Adipose tissue (tissue), 3 donors: ENCODE measurements at places on chromosomes 11 and 22. TPM values are rescaled to one million over a fixed set of nuclear protein-coding genes. Genes with fewer than 3 reads are reported as not detected.

TRIM5 gene
- 7.7 TPM for polyA plus RNA-seq

MAP6 gene
- polyA plus RNA-seq = 1.3 TPM

SGSM1 gene
- polyA plus RNA-seq = 0.45 TPM

BTG4 gene
- polyA plus RNA-seq = not detected

OR4C11 gene
- polyA plus RNA-seq = not detected

CAVIN3 gene
- polyA plus RNA-seq = 94.6 TPM

AIP gene
- 58.1 TPM for polyA plus RNA-seq

LAYN gene
- 2.0 TPM for polyA plus RNA-seq

MUC5B gene
- 0.37 TPM for polyA plus RNA-seq

OR2AT4 gene
- not detected for polyA plus RNA-seq

TRIM6 gene
- polyA plus RNA-seq = 2.9 TPM

LSP1 gene
- polyA plus RNA-seq = 5.2 TPM

MRGPRE gene
- polyA plus RNA-seq = not detected

SAA1 gene
- polyA plus RNA-seq = 438 TPM

MMP7 gene
- polyA plus RNA-seq = not detected

CRYBB3 gene
- polyA plus RNA-seq = 0.17 TPM

CDC45 gene
- 0.12 TPM for polyA plus RNA-seq

MRGPRX3 gene
- polyA plus RNA-seq = not detected

RBM7 gene
- 11.8 TPM for polyA plus RNA-seq

OR8A1 gene
- not detected for polyA plus RNA-seq

IGSF22 gene
- 0.30 TPM for polyA plus RNA-seq

CRYBB2 gene
- 1.0 TPM for polyA plus RNA-seq

PAX6 gene
- 0.34 TPM for polyA plus RNA-seq

PGA4 gene
- polyA plus RNA-seq = 2.1 TPM

PI4KA gene
- polyA plus RNA-seq = 34.6 TPM

CECR2 gene
- polyA plus RNA-seq = 0.90 TPM

CTSW gene
- 0.26 TPM for polyA plus RNA-seq

PARVG gene
- 2.7 TPM for polyA plus RNA-seq

OR10W1 gene
- polyA plus RNA-seq = not detected

OR5M8 gene
- polyA plus RNA-seq = not detected

SLC25A45 gene
- polyA plus RNA-seq = 7.2 TPM

OR51F1 gene
- polyA plus RNA-seq = not detected

CARD18 gene
- polyA plus RNA-seq = not detected

LRRC4C gene
- 0.74 TPM for polyA plus RNA-seq

DLG2 gene
- 1.7 TPM for polyA plus RNA-seq

KCNJ11 gene
- 12.3 TPM for polyA plus RNA-seq

WNT11 gene
- polyA plus RNA-seq = 16.5 TPM

FXYD6 gene
- polyA plus RNA-seq = 15.5 TPM

B4GALNT4 gene
- 0.99 TPM for polyA plus RNA-seq

APOBEC3A gene
- polyA plus RNA-seq = 0.46 TPM

ADM2 gene
- 6.1 TPM for polyA plus RNA-seq

MCAT gene
- 15.3 TPM for polyA plus RNA-seq

TRIM51 gene
- polyA plus RNA-seq = not detected

EXPH5 gene
- 0.28 TPM for polyA plus RNA-seq
